Mammary epithelial cell (primary cell): ENCODE measurements at places on chromosomes 2 and 18.

- no peak for DNase-seq
Observed at GRCh38 chr18:9868857-9869714, 16.7 kb upstream of the TXNDC2 start.

GRCh38 chr2:207616185-207616584 lies 9.0 kb downstream of the METTL21A start:
- DNase-seq, result peak; percentile 36

DNA sequence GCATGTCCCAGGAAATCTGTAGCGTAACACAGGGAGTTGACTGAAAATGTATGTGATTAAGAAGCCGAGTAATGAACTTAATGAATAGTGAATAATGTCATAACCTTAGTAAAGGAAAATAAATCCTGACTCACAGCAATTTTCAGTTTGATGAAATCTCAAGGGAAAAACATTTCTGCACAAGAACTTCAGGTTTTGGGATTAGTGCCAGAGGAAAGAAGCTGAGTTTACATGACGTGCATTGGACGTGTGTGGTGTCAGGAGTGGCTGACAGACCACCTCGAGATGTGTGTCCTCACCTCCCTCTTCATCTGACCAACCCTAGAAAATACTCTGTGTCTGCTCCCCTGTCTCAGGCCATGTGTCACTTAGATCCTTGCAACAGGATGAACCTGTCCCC lies 39.1 kb downstream of the VWA3B start:
- DNase-seq, result no peak

DNA sequence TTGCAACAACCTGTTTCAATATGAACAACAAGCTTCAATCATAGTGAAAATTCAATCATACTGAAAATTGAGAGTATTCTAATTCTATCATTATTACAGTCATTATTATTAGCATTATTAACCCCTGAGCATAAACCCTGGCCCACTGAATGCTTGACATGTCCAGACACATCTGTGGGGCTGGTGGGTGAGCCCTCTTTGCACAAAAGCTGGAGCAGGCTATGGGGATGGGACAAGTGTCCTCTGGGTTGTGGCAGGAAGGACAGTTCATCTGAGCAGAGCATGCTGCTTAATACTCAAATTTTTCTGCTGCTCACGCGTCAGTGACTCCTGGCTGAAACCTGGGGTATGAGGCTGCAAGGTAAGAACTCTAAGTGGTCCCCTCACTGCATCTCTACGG lies 451.1 kb upstream of the POU3F3 start:
- no peak for DNase-seq

- no peak for DNase-seq
Observed at GRCh38 chr2:236393101-236393500, 128.9 kb upstream of the ASB18 start.

- DNase-seq, result no peak
Observed at GRCh38 chr2:120224256-120224655, 1.1 kb upstream of the TMEM185B start.

- DNase-seq, result peak; percentile 40
Observed at GRCh38 chr18:32469190-32469651, 1.5 kb downstream of the GAREM1 start.

GRCh38 chr2:187319441-187320108 lies 128.5 kb downstream of the CALCRL start:
- peak; percentile 4 for DNase-seq

- DNase-seq, result no peak
Observed at GRCh38 chr18:33735428-33735827, 157.4 kb downstream of the ASXL3 start.

DNA sequence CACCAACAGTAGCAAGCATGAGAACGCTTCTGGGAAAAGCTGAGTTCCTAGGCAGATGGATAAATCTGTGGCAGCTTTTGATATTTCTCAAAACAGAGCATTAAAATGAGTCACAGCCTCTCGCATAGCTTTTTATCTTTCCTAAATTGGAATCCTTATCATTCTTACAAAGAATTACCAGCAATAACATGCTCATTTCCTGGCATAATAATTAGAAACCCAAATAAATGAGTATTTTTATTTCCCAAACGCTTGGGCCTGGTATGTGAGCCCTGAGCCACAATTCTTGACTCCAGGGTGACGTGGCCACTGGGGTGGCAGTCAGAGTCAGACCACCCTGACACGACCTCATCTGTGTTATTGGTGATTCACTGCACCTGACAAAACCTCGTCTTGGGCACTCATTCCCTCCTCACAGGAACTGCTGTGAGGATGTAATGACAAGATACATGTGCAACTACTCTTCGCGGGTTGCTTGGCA lies 210.7 kb downstream of the ARL4C start:
- no peak for DNase-seq

- DNase-seq, result no peak
Observed at GRCh38 chr2:122794100-122794499, 1038.6 kb downstream of the TSN start.

DNA sequence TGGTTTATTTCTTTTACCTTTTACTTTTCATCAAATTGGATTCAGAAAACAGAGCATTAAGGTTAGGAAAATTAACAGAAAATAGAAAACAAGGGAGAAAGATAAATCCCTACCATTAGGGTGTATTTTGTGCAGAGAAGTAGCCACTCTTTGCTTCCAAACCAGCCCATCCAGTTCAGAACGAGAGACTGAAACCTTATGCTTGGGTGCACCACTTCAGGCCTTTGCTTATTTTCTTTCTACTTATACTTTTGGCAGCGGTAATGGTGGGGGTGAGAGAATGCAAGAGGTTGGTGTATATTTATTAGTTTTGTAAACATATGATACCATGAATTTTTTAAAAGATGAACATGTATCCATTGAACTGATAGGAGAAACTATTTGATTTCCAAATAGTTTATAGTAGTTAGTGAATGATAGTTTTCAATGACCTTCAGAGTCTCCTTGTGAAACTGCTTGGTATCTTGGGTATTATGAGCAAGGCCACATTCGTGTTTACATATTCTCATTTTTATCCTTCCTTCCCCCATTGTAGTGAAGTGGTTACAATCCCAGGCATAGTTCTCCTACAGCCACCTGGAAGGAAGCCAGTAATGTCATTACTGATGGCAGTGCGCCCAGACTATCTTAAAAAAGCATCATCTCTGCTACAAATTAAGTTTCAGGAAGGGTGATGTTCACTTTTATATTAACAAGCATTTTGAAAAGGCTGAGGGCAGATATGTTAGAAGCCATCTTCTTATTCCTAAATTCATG lies 60.8 kb downstream of the MFSD6 start:
- peak; percentile 92 for DNase-seq

DNA sequence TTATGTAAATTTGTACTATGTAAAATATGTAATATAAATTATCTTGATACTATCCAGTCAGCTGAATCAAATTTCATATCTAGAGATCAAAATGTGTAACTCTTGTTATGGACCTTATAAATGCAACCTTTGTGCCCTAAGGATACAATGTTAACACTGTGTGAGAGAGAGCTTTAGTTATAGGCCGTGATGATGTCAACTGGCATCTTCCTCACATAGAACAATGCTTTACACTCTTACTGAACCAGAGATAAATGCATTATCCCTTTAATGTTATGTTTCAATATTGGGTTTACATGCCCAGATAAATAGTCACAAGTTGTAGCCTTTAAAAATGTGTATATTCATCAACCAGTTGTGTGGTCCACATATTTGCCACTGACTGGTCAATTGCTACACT lies 115.1 kb downstream of the KCNJ3 start:
- no peak for DNase-seq

DNA sequence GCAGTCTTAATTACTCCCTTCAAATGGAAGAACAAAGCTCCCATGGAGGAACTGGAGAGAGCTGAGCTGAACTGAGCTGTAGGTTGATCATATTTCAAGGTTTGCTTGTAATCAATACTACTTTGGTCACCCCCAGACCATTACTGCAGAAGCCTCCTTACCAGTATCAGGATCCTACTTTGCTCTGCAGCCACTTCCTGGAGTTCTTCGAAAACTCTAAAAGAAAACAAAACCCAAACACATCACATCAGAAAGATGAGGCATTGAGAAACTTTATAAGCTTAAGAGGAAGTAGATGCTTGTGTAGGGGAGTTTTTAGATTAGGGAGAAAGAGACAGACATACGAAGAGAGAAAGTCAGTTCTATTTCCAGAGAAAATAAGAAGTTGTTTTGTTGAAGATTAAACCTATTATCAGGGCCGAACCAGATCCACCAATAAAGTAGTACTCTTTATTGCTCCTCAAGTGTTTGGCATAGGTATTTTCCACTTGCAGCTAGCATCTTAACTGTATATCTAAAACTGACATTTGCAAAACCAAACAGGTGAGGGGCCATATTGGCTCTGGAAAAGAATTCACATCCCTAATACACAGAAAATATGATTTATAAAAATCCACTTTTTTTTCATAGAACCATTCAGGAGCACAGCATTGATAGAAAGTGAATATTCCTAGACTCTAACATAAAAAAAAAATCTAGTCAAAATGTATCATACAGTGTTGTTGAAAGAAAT lies 166.9 kb upstream of the KLF7 start:
- no peak for DNase-seq

DNA sequence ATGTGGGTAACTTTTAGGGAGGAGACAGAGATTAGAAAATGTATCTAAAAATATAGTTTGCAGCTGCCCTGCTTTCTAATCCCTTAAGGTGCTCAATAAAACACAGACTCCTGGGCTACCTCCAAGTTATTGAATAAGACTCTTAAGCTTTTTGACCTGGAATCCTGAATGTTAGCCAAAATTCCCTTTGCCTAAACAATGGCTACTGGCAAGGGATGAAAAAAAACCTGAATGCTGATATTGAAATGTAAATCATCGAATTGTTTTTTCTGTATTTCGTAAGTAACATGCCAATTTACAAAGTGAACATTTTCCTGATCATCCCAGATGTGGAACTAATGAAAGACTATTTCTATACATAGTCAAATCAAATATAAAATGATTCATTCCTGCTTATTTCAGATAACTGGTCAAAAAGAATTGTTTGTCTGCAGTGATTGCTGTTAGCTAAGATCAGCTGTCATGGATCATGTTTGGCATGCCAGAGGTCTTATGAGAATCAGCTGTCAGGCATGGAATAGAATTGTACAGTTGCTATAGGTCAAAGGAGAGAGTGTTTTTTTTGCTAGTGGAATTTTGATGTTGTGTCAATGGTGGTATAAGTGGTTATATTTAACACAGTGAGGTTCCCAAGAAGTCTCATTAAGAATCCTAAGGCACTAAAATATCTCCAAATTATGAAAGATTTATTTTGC lies 363.6 kb upstream of the CWC22 start:
- DNase-seq, result no peak

DNA sequence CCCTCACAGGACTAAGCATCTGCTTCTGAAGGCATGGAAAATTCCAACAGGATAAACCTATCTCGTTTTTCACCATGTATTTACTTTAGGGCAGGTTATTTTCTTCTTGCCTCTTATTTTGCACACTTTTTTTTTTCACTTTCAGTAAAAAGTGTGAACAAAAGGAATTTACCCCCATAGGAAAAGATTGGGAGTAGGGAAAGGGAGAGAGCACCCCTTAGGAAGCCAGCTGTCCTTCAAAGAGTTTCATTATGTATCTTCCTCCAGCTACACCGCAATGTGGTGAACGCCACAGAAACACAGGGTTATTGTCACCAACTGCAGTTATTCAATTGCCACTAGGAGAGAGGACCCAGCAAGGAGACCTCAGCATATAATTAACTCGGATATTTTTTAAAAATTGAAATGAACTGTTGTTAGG lies 286.2 kb upstream of the VRK2 start:
- DNase-seq, result no peak

DNA sequence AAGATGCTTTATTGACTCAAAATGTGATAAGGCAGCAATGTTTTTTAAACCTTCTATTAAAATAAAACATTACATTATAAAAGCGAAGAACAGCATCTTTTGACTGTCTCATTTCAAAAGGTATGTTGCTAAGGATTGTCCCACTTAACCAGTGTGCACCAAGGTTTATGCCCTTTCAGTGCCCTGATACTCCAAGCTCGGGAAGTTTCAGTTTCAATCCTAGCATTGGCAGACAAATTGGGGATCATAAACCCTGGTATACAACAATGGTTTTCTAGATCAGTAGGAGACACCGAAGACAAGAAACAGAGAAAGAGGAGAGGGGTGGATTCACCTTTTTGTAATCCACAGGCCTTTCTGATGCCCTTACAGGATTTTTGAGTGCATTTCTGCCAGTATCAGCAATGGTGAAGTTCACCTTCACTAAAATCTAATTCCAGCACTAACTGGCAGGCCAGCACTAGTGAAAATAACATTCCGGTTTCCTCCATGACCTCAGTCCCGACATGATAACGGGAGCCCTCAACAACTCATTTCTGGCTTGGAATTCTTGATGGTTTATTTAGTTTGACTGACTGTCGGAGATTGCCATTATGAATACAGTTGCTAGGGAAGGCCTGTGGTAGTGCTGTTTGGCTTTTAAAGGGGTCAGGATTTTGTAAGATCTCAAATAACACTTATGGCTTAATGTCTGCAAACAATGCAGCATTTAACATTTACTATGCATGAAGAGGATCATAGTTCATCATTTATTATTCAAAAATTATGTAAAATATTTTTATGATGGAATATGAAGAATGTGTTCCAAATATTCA lies 33.3 kb upstream of the FIGN start:
- DNase-seq, result no peak

DNA sequence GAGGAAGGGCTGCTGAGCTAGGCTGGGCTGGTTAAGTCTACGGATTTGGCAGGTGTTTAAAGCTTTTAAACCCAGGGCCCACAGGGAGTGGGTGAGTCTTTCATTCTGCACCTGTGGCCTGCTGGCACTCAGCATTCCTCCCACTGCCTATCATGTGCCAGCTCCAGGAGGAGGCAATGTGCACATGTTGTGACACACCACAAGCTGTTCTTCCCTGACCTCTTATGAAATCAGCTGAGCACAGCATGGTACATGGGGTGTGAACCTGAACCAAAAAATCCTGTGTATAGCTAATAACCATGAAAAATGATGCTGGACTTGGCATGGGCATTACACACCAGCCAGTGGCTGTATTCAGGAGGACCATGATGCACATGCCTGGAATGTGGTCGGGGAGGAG lies 297.9 kb upstream of the MMADHC start:
- DNase-seq, result peak; percentile 65

GRCh38 chr18:27483276-27483675 lies 298.2 kb upstream of the CHST9 start:
- DNase-seq, result no peak

DNA sequence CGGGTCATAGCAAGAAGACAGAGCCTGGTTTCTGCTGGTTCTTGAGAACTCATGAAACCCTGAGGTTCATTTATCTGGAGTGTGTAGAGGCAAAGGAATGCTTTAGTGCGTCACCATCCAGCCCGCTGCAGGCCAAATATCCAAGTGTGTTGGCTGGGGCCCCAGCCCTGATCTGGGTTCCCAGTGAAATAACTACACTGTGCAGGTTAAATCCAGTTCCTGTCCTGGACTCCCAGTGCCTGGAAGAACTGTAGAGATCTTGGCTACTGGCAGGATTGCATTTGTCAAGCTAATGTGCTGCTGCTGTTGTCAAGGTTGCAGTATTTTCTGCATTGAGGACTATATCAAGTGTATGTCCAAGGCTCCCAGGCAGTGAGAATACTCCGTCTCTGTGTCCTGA lies 89.9 kb downstream of the MAPK4 start:
- peak; percentile 72 for DNase-seq
